Endothelial cell of umbilical vein (primary cell): ENCODE measurements at places on chromosomes 2 and 18. TPM values are rescaled to one million over a fixed set of nuclear protein-coding genes. Genes with fewer than 3 reads are reported as not detected.

FOXD4L1 gene
- total RNA-seq: 0.18 TPM in 1 of 2 replicates, not detected in the other

CD226 gene
- 0.20 and 0.25 TPM in 2 replicates for total RNA-seq

CTAGE1 gene
- not detected in 2 replicates for total RNA-seq

DHRS9 gene
- total RNA-seq: 0.32 TPM in 1 of 2 replicates, not detected in the other

DNA sequence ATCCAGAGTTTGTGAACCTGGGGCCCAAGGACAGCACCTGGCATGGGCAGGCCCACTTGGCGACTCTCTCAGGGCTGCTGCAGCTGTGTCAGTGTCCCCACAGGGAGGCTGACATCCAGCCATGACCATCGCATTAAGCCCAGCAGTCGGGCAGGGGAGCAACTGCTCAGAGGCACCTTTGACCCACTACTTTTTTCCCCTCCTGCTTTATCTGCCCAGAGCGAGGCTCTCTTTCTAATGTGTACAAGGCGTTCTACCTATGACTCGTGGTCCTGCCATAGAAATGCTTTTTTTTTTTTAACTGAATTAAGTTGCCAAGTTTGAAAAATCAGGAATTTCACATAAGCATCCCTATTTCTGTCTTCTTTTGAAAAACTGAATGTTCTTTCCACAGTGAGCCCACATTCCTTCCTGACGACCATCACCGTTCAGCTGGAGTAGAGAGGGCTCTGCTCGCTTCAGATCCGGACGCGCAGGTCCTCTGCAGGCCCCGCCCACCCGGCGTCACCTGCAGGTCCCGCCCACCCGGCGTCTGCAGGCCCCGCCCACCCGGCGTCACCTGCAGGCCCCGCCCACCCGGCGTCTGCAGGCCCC, 403 bp upstream of the CLUL1 start:
- no peak for DNase-seq

DNA sequence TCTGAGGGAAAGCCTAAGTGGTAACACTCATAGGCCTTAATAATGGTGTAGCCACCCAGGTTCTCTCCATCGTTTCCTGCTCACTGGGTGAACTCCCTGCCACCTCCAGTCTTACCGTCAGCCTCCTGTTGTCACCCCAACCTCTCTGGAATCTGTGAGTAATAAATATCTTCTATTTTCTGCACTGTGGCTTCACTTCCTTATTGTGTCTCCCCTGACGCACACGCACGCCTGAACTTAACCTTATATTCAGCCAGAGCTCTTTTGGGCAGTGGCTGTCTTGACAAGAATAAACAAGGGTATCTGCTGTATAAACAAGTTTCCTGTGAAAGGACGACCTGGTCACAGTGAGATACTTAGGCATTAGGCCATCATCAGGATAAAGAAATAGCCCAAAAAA, 467.2 kb downstream of the SPAG16 start:
- DNase-seq: no peak

DNA sequence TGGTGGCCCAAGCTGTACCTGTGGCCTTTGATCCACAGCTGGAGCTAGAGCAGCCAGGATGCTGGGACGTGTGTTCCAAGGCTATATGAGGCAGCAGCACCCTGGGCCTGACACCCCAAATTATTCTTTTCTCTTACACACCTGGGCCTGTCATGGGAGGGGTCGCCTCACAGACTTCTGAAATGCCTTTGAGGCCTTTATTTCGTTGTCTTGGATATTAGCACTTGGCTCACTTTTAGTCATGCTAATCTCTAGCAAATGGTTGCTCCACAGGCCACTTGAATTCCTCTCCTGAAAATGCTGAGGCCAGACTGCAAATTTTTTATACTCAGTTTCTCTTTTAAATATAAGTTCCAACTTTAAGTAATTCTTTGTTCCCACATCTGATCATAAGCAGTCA, 22.0 kb upstream of the IL1R2 start:
- DNase-seq: no peak

CXCR2 gene
- total RNA-seq: not detected in 2 replicates

DNA sequence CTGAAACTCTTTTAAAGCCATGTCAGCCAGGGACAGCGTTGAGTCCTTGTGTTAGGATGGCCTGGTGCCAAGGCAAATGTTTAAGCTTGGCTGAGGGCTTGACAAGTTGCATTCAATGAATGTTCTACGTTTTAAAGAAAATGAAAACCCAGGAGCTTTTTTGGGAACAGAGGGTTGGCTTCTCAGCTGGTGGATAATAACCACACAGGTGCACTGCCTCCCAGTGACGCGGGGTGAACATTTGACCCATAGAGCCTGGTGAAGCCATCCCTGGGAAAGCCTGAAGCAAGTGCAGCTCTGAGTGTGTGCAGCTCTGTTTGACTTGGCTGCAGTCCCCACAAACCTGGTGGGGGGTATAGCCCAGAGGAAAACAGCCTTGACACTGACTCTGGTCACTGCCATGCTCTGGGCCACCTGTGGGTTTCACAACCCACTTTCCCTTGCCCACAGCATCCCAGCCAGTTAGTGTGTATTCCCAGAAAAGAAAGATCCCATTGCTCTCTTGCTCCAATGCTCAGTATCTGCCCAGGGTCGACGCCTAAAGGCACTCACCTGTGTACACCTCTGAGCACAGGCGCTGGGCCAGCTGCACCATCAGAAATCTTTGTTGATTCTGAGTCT, 874.9 kb downstream of the RNF144A start:
- DNase-seq: no peak

GRCh38 chr2:133247631-133248030, 320.6 kb downstream of the NCKAP5 start:
- DNase-seq: peak; percentile 39

DNAH7 gene
- total RNA-seq: 0.05 and 0.24 TPM in 2 replicates

DNA sequence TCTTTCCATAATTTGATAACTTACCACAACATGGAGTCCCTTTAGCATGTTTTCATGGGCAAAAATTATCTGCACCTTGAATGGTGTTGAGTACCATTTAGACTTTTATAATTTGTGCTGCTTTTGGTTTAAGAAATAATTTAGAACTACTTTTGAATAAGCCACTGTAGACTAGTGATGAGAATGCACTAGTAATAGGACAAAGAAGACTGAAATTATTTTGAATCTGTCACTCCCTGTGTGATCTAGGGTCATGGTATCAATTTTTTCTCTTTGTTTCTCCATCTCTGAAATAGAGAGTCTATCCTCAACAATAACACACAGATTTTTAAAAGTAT, 37.7 kb downstream of the EFEMP1 start:
- no peak for DNase-seq

RHBDD1 gene
- 16.1 and 19.4 TPM in 2 replicates for total RNA-seq

KATNAL2 gene
- 1.3 and 1.8 TPM in 2 replicates for total RNA-seq

GRCh38 chr18:73933685-73934084, 213.9 kb downstream of the FBXO15 start:
- no peak for DNase-seq

DNA sequence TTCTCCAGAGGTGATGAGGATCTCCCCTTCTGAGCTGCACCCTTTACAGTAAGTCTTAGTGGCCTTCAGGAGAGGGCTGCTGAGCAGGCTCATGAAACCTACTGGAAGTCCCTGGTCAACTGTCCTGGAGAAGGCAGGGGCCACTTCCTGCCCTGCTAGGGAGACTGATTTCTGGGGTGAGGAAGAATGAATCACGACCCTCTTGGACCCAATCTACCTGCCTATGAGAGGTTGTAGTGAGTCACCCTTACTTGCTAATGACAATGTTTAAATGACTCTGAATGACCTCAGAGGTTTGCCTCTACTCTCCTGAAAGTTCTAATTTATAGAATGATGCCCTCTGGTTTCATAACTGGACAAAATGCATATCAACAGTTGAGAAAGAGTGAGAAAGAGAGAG, 79.4 kb upstream of the FAM136A start:
- no peak for DNase-seq

TANC1 gene
- 86.3 and 99.4 TPM in 2 replicates for total RNA-seq

GRCh38 chr2:66024391-66024790, 410.5 kb upstream of the MEIS1 start:
- DNase-seq: no peak

- no peak for DNase-seq
Measured at GRCh38 chr2:187749804-187750431, 195.7 kb upstream of the TFPI start.

GRCh38 chr2:10285191-10285555, 17.5 kb upstream of the HPCAL1 start:
- no peak for DNase-seq

PROC gene
- not detected in 2 replicates for total RNA-seq

GRCh38 chr2:212921061-212921460, 230.4 kb downstream of the IKZF2 start:
- DNase-seq: no peak

CXCR4 gene
- 52.4 and 81.0 TPM in 2 replicates for total RNA-seq

FRZB gene
- total RNA-seq: 0.09 TPM in 1 of 2 replicates, not detected in the other

DNA sequence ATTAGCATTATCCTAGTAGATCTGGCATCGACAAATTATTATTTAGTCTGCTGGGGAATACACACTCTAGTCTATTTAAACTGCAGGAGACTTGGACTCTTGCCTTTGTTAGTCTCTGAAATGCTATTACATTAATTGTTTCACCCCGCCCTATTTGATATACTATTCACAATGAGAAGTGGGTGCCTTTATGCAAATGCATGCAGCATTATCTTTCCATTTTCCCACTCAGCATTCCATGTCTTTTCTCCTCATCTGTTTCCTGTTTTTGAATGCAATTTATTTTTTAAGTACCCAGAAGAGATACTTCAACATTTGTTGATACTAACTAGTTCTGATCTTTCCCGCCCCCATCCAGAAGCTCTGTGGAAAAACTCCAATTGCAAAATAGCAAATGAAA, 395.3 kb upstream of the NXPH2 start:
- DNase-seq: no peak

DNA sequence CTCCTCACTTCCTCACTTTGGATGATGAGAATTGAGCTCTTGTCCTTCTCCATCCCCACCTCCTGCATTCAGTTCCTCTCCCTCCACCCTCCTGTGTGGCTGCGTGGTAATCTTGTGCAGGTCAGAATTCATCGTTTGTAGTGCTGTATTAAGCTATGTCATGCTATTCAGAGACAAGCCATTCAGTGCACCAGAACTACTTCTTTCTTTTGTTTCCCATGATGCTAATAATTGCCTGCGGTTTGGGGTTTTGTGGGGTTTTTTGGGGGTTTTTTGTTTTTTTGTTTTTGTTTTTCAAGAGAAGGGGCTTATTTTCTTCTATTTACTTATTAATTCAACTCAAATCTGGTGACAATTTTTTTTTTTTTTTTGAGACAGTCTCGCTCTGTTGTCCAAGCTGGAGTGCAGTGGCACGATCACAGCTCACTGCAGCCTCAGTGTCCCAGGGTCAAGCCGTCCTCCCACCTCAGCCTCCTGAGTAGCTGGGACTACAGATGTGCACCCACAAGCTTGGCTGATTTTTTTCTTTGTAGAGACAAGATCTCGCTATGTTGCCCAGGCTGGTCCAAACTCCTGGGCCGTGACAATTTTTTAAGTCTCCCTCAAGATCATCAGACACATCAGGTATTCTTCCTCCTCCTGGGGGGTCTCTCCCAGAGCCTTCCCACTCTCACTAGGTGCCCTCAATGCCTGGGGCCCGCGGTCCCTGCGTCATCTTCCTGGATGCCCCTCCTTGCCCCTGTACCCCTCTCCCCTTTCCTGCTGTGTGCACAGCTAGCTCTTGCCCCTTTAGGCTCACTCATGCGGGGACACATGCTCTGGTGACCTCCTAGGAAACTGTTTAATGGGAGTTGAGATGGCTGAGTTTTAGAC, 37.8 kb downstream of the MAL start:
- no peak for DNase-seq

DNA sequence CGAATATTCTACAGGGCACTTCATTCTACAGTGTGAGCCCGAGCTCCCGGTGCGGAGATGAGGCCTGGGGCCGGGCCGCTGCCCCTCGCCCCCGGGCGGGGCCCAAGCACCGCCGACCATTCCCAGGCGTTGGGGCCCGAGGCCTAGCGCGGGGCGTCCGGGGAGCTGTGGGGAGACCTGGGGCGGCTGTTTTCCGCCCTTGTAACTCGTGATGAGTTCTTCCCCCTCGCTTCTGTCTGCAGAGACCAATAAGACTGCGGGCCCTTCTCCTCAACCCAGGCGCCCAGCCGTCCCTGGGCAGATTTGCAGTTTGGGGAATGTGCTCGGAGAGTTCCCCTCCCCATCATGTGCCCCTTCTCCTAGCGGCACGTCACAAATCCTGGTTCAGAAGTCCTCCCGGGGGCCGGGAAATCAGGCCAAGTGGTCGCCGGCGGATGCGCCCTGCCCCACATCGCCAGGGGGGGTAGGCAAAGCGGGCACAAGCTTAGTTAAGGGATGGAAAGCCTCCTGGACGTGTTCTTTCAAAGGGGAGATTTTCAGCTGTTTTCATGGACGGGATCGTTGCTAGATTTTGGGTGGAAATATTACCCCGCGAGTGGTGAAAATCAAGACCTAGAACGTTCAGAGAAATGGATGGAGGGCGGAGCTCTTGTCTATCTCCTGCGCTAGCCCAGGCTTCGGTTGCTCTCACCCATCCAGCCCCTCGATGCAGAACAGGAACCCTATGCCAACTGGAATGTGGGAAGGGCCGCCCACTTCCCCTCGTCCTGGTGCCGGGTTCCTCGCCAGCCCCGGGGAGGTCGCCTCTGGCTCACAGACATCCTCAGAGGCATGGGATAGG, 18.8 kb upstream of the HAAO start:
- peak; percentile 66 for DNase-seq

- DNase-seq: no peak
Measured at GRCh38 chr2:160292225-160292624, 92.2 kb upstream of the ITGB6 start.

- DNase-seq: no peak
Measured at GRCh38 chr18:46830633-46831032, 73.8 kb upstream of the ST8SIA5 start.

DNA sequence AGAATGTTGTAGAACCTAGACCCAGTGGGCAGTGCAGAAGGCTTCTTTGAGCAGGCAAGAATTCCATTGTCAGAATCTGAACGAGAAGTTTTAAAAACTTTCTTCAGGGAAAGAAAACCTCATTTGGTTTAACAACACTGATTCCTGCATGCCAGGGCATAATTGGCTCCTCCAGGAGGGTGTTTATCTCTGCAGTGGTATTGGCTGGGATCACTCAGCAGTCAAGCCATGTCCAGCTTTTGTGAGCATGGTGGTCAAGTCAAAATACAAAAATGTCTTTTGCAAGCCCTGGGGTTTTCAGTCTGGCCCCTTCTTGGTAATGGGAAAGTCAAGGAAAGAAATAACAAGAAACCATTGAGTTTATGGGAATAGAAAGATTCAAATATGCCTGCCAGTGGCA, 28.3 kb downstream of the FHOD3 start:
- DNase-seq: no peak

DNA sequence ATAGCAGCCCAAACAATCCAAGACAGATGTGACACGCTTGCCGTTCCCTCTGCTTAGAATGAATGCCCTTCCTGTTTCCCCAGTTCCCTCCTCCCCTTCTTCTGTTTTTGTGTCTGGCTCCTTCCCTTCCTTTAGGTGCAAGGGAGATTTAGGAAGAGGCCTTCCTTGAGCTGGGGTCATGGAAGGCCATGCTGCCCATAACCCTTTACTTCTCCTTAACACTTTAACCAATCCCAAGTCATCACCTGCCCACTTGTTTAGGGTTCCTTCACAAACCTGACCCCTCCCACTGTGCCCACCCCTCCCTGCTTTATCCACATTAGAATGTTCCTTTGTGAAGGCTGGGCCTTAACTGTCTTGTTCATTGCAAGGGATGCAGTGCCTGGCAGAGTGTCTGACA, 24.9 kb downstream of the TMEM247 start:
- no peak for DNase-seq

DNA sequence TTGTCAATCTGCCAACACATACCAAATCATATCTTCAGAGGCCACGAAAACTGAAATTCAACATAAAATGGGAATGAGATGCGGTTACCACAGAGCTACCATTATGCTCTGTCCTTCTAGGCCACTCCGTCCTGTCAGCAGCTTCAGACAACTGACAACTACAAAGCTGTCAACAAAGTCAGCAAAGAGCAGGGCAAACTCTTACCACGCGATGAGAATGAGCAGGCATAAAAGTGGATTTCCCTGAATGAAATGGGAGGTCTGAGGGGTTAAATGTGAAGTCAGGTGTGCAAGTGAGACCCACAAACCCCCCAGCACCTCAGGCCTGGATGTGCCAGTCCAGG, 130.1 kb downstream of the LNPK start:
- DNase-seq: no peak
